ENCODE measurements at places on chromosomes 3 and 15. TPM values are rescaled to one million over a fixed set of nuclear protein-coding genes. Genes with fewer than 3 reads are reported as not detected.

LRTM1 gene
- polyA plus RNA-seq = 0.10 TPM

TPRA1 gene
- 43.5 TPM for polyA plus RNA-seq

ANKUB1 gene
- polyA plus RNA-seq = not detected

ZBED2 gene
- polyA plus RNA-seq = 0.26 TPM

TGM4 gene
- polyA plus RNA-seq = 0.05 TPM

KNG1 gene
- polyA plus RNA-seq = 146 TPM

PLXNB1 gene
- 239 TPM for polyA plus RNA-seq

UROC1 gene
- 0.19 TPM for polyA plus RNA-seq

PAQR9 gene
- polyA plus RNA-seq = 0.93 TPM

LINGO1 gene
- polyA plus RNA-seq = 11.3 TPM

P2RY1 gene
- 2.8 TPM for polyA plus RNA-seq

SST gene
- 0.78 TPM for polyA plus RNA-seq

CPN2 gene
- 0.74 TPM for polyA plus RNA-seq

GRCh38 chr15:68910816-68911215, 19.5 kb upstream of the SPESP1 start:
- no peak for DNase-seq

GRCh38 chr3:190424478-190425439, 24.9 kb downstream of the TMEM207 start:
- DNase-seq = peak; percentile 54

DNA sequence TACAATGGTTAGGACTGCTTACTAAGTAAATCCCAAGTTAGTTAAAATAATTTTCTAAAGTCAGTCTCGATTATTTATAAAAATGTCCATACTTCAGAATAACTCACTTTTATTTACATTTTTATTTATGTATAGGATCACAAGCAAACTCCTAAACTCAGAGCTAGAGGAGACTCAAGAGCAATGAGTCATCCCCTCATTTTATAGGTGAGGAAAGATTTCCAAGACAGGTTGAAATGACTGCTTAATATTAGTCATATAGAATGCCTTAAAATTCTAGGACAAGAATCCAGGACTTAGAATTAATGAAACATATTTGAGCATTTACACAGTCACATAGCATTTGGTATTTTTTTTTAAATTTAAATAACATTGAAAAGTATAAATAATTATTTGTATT, 983.8 kb downstream of the SI start:
- DNase-seq = no peak

DNA sequence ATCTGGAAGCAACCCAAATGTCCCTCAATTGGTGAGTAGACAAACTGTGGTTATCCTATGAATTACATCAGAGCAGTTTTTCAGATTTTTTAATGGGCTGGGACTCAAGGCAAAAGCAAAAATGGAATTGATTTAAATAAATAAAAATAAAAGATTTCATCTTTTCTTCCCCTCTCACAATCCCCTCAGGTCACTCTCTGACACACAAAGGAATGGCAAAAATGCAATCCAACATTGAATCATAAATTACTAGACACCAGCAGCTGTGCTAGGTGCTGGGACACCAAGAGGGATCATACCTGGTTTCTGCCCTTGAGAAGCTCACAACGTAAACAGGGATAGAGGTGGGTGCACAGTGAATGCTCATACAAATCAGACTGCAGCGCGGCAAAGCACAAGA, 58.8 kb downstream of the CPN2 start:
- no peak for DNase-seq

DNA sequence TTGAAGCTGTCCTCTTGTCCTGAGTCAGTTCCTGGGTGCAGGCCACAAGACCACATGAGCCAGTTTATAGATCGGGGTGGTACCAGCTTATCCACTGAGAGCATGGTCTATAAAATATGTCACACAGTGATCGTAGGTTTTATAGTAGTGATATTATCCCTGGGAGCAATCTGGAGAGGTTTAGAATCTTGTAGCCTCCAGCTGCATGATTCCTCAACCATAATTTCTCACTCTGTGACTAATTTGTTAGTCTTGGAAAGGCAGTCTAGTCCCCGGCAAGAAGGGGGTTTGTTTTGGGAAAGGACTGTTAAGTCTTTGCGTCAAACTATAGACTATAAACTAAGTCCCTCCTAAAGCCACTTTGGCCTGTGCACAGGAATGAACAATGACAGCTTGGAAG, 693.0 kb upstream of the CADM2 start:
- no peak for DNase-seq

DNA sequence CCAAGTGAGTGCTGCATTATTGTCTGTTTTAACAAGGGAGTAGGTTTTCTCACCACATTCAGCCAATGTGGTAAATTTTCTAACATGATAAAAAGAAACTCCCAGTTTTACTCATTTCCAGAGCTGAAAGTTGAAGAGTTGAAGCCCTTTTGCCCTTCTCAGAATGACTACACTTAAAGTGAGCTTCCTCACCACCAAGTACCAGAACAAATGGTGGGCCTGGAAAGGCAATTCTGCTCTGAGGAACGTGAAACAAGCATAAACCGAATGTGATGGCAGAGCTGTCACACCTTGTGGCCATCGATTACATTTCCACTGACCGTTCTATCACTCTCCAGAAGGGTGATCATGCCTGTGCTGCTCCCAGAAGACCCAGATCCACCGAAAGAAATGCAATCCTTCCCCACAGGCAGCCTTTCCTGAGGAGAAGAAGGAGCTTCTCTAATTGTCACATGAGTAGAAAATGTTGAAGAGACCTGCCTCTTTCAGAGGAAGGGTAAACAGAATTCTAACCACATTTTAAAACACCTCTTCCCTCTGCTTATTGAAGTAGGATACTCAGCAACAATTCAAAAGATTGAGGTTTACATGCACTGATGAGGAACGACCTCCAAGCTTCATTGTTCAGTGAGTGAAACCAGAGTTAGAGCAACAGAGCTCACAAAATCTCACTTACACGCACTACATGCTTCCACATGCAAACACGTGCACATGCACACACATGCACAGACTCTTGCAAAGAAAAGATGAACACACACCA, 21.4 kb upstream of the CCR9 start:
- DNase-seq = no peak

- DNase-seq = no peak
Observed at GRCh38 chr3:4583416-4583815, 90.3 kb downstream of the ITPR1 start.

DNA sequence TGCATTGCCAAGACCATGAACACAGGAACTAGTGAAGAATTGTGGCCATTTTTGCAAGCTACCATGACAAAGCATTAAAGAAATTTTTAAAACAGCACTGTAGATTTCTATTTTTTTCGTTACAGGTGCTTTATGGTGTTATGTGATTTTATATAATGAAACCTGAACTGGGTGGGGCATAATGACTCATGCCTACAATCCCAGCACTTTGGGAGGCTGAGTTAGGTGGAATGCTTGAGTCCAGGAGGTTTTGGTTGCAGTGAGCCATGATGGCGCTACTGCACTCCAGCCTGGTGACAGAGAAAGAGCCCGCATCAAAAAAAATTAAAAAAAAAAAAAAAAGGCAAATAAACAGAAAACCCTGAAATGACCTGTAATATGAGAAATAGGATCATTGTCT, 846.7 kb downstream of the EPHA3 start:
- no peak for DNase-seq

GRCh38 chr15:63970621-63971426, 75.5 kb downstream of the DAPK2 start:
- DNase-seq = peak; percentile 52

- no peak for DNase-seq
Observed at GRCh38 chr3:130093741-130094391, 12.2 kb downstream of the ALG1L2 start.

DNA sequence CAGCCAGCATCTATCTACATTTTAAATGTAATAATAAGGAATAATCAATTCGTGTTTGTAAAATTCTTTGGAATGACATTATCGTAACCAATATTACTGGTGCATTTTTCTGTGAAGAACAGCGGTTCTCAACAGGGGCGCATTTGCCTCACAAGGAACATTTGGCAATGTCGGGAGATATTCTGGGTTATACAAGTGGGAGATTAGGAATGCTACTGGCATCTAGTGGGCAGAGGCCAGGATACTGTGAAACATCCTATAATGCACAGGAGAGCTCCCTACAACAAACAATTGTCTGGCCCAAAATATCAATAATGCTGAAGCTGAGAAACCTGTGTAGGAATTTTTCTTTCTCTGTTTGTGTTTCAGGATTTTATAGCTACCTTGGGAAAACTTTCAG, 25.0 kb downstream of the ACP3 start:
- DNase-seq = no peak

GRCh38 chr3:52257911-52258310, 12.4 kb downstream of the PPM1M start:
- no peak for DNase-seq

- no peak for DNase-seq
Observed at GRCh38 chr15:81293728-81294515, 30.0 kb downstream of the STARD5 start.

DNA sequence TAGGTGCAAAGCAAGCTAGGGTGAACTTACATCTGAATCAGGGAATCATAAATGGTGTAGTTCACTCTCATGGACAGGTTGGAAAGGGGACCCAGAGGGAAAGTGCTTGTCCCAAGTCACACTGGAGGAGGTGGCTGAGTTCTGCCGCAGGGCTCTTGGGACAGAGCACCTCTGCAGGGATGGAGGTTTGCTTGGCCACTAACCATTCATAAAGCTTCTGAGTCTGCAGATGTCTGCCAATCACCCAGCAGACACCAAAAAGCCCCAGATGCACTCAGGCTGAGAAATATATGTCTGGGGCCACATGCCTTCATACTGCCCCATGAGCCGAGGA, 17.9 kb upstream of the RTP2 start:
- no peak for DNase-seq

DNA sequence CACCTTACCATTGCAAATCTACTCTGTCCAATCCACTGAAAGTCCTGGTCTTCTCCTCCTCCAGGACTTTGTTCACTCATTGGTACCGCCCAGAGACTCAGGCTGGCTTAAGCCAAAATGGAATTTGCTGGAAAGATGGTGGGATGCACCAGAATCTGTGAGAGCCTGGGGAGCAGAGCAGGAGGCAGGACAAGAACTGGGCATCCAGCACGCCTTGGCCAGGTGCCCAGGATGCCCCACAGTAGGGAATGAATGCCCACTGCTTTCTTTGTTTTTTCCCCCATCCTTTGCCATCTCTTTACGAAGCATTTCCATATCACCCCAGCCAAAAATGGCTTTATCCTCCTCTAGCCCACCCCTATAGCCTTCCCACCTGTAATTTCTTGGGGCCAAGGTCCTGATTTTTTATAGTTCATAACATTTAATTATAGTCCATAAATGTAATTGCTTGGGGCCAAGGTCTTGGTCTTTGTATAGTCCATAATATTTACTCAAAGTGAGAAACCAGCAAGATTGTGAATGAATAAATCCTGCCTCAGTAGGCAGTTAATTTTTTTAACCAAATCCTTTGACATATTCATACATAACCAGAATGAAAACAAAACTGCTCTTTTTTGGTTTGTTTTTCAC, 23.3 kb upstream of the IREB2 start:
- no peak for DNase-seq

DNA sequence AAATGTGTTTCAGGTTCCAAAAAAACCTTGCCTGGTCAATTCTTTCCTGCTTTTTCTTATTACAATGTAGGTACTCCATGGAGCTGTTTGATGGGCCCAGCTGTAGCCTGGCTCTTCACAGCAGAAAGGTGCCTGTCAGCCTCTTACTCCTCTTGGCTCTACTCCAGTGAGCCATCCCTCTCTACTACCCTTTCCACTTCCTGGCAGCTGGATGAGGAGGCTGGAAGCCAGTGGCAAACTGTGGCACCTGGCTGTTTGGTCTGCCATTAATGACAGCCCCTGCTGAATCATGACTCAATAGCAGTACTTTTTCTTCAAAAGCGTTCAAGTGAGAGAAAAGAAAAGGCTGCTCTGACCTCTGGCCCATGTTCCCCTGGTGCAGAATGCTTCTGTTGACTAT, 618.1 kb downstream of the PYDC2 start:
- DNase-seq = no peak

GRCh38 chr3:59391131-59391530, 341.3 kb upstream of the CFAP20DC start:
- DNase-seq = no peak

DNA sequence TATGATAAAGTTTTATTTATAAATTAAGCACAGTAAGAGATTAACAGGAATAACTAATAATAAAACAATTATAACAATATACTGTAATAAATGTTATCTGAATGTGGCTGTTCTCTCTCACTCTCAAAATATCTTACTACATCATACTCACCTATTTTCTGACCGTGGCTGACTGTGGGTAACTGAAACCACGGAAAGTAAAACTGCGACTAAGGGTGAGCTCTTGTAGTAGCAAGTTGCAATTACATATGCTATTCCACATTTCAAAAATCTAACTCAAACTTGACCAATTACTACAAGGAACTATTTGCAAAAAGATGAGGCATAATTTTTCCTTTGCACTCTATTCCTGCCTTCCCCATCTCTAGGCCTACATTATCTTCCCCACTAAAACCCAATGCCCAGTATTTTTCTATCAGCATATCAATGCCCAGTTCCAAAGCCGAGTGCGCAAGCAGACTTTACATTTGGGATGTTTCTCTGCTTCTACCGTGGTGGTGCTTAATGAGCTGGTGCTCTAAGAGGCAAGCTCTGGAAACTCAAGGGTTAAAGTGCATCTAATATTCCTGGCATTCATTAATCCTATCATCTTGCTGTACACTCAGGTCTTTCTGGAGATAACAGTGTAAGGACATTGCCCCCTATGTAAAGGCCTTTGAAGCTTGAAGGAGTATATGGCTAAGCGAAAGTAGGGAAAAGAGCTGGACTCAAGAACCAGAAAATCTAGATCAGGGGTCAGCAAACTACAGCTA, 6.7 kb downstream of the PCYT1A start:
- no peak for DNase-seq

DNA sequence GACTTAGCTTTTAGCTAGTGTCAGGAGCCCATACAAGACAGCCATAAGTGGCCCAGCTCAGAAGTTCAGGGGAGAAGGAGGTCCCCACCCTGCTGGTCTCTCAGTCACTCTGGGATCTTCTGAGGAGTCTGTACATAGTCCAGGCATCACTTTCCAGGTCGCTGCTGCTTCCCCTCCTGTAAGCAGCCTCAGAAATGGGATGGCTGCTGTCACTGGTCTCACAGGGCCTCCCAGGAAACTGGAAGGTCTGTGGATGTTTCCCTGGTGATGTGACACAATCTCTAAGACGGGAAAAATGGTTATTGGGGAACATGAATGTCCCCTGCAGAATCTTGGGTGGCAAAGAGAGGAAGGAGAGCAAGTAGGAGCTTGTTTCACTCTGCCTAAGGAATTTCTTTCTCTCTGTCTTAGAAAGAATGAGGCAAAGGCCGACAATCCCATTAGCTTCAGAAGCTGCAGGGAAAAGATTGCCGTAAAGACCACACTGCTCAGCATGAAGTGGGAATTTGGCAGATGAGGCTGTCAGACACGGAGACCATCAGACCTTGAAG, 43.2 kb upstream of the TNFAIP8L3 start:
- DNase-seq = no peak

GRCh38 chr3:190849607-190850006, 12.9 kb downstream of the GMNC start:
- DNase-seq = no peak

GRCh38 chr15:78492872-78493271, 14.5 kb upstream of the HYKK start:
- no peak for DNase-seq

- DNase-seq = no peak
Observed at GRCh38 chr3:146550743-146551510, 6.5 kb upstream of the PLSCR1 start.

All from renal pelvis (tissue), 12 donors.